ENCODE measurements at places on chromosomes 4 and X. TPM values are rescaled to one million over a fixed set of nuclear protein-coding genes. Genes with fewer than 3 reads are reported as not detected.

The COL4A6 gene
- 0.06 TPM for polyA plus RNA-seq

The TRPC5OS gene
- polyA plus RNA-seq: not detected

The CSAG3 gene
- not detected for polyA plus RNA-seq

The TMPRSS11D gene
- not detected for polyA plus RNA-seq

The OPRPN gene
- polyA plus RNA-seq: not detected

The SYTL4 gene
- polyA plus RNA-seq: 2.5 TPM

The TLL1 gene
- polyA plus RNA-seq: not detected

The ADH1B gene
- 0.15 TPM for polyA plus RNA-seq

The FAM200B gene
- 70.6 TPM for polyA plus RNA-seq

The NOA1 gene
- 9.1 TPM for polyA plus RNA-seq

DNA sequence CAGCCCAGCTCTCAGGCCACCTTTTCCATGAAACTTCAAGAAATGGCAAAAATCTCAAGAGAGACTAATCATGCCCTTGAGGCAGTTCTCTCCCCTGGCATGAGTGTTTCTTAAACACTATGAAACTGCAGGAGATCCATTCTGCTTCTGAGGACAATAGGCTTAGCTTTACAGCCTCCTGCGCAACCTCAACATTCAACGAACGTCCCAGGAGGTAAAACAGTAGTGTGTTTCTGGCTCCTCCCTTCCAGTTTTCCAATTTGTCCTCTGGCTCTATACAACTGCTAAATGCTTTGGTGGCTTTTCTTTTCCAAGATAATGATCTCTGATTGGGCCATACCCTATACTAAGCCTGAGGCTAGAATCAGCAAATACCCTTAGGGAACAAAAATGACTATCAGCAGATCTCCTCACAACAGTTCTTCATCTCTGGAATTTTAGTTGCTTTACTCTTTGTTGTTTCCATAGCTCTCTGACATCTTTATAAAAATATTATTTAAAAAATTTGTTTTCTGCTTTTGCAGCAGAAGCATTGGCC lies 87.0 kb upstream of the FAT1 start:
- no peaks in the 10 kb centered on the region for H3K27me3 ChIP-seq
- no peak overlapping the region for H3K4me3 ChIP-seq
- DNase-seq: no peak
- peaks cover 28% of the 10 kb centered on the region for H3K4me1 ChIP-seq
- H3K27ac ChIP-seq: no peak overlapping the region
- no peaks in the 10 kb centered on the region for H3K36me3 ChIP-seq

GRCh38 chr4:81319657-81320056 lies 104.6 kb upstream of the PRKG2 start:
- H3K4me1 ChIP-seq: peaks cover 12% of the 10 kb centered on the region
- H3K27ac ChIP-seq: no peak overlapping the region
- DNase-seq: no peak
- no peak overlapping the region for H3K4me3 ChIP-seq

- no peaks in the 10 kb centered on the region for H3K4me1 ChIP-seq
- no peak for DNase-seq
- H3K4me3 ChIP-seq: no peak overlapping the region
- no peaks in the 10 kb centered on the region for H3K36me3 ChIP-seq
- no peak overlapping the region for H3K27ac ChIP-seq
Measured at GRCh38 chr4:90798948-90799347, 671.8 kb downstream of the CCSER1 start.

DNA sequence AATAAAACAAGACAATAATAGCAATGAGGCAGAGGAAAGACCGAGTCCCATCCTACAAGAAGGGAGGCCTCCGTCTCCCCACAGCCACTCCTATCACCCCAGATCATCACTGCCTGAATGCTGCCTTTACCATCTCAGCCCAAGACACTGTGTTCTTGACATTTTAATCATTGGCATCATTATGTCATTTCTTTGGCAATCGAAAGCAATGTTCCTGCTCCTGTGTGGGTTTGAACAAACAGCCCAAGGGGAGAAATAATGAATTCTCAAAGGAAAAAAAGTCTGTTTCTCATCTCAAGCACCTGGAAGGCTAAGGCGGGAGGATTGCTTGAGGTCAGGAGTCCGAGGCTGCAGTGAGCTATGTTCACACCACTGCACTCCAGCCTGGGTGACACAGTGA lies 73.0 kb upstream of the ACSL1 start:
- H3K27ac ChIP-seq: no peak overlapping the region
- H3K36me3 ChIP-seq: no peaks in the 10 kb centered on the region
- no peaks in the 10 kb centered on the region for H3K4me1 ChIP-seq
- DNase-seq: no peak
- H3K27me3 ChIP-seq: 0 out of 2 replicates have a peak, but pooled peaks cover 8% of the 10 kb centered on the region

DNA sequence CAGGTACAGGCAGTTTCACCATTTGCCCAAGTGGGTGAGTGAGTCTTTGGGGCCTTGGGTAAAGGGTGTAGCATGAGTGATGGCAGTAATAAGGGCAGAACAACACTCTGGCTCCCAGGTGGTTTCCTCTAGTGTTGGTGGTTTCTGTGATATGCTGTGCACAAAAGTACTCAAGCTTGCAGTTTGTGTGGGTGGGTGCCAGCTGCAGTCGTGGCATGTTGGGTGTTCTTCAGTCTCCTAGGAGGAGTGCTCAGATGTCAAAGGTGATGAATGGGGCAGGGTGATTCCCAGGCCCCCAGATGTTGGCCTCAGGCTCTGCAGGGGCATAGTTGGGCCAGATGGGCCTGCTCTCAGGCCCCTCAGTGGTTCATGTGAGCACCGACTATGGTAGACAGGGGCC lies 166.1 kb upstream of the KLF8 start:
- no peaks in the 10 kb centered on the region for H3K4me1 ChIP-seq
- H3K36me3 ChIP-seq: no peaks in the 10 kb centered on the region
- no peak overlapping the region for H3K4me3 ChIP-seq
- no peak for DNase-seq
- H3K27ac ChIP-seq: no peak overlapping the region
- no peaks in the 10 kb centered on the region for H3K27me3 ChIP-seq

- no peaks in the 10 kb centered on the region for H3K27me3 ChIP-seq
- no peak overlapping the region for H3K4me3 ChIP-seq
- H3K36me3 ChIP-seq: no peaks in the 10 kb centered on the region
- peak overlapping the region; percentile 75 for H3K27ac ChIP-seq
Measured at GRCh38 chrX:70169281-70169680, 8.0 kb upstream of the DGAT2L6 start.

DNA sequence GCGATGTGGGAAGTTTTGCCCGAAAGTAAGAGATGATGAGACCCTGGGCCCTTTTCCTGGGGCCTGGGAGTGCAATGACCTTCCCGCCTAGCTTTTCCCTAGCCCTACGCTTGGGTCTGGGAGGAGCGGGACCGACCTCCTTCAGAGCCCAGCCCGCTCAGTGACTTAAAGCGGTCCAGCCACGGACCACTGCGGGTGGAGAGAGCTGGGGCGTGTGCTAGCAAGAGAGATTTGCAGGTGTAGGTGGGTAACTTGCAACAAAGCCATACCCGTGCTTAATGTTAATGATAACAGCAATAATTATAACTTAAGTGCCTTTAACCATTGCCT lies 503 bp upstream of the PDE5A start:
- no peak for DNase-seq
- peaks cover 18% of the 10 kb centered on the region for H3K4me1 ChIP-seq
- no peaks in the 10 kb centered on the region for H3K27me3 ChIP-seq
- peak overlapping the region; percentile 88 for H3K4me3 ChIP-seq
- H3K27ac ChIP-seq: no peak overlapping the region

DNA sequence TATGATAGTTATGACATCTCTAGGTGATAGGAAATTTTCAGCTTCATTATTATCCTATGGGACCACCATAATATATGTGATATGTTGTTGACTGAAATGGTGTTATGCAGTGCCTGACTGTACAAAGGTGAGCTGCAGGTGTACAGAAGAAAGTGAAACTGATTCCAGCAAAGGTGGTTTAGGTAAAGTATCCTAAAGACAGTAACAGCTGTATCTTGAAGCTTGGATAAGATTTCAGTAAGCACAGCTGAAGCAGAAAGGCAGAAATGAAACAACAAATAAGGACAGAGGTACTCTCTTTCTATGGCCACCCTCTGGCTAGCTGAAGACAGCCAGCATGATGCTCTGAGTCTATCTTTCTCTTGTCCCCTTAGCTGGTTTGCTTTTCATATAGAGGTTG lies 30.0 kb upstream of the PGK1 start:
- no peaks in the 10 kb centered on the region for H3K36me3 ChIP-seq
- H3K4me1 ChIP-seq: no peaks in the 10 kb centered on the region

DNA sequence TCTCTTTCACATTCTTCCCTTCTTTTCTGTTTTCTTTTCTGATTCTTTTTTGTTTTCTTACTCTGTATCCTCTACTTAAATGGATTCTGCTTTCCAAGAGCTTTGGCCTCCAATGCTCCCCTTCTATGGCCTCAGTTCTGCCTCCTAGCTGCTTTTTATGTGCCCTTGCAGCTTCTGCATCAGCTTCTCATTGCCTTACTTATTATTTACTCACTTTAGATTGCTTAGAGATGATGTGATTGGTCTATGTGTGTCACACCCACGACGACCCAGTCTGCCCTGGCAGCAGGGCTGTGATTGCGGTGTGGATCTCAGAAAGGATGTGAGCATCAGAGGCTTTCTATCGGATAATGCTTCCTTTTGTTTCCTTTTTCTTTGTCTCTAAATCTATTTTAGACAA lies 71.8 kb upstream of the SMARCA5 start:
- H3K27ac ChIP-seq: no peak overlapping the region
- no peak for DNase-seq
- H3K36me3 ChIP-seq: 0 out of 2 replicates have a peak, but pooled peaks cover 3% of the 10 kb centered on the region
- no peaks in the 10 kb centered on the region for H3K27me3 ChIP-seq

- no peak overlapping the region for H3K27ac ChIP-seq
- no peak overlapping the region for H3K4me3 ChIP-seq
- peaks cover 15% of the 10 kb centered on the region for H3K4me1 ChIP-seq
- no peaks in the 10 kb centered on the region for H3K27me3 ChIP-seq
Measured at GRCh38 chrX:11355259-11355909, 62.2 kb downstream of the AMELX start.

- no peak overlapping the region for H3K27ac ChIP-seq
- no peaks in the 10 kb centered on the region for H3K4me1 ChIP-seq
- H3K27me3 ChIP-seq: no peaks in the 10 kb centered on the region
- no peak overlapping the region for H3K4me3 ChIP-seq
Measured at GRCh38 chr4:46549125-46549524, 159.2 kb upstream of the GABRA2 start.

DNA sequence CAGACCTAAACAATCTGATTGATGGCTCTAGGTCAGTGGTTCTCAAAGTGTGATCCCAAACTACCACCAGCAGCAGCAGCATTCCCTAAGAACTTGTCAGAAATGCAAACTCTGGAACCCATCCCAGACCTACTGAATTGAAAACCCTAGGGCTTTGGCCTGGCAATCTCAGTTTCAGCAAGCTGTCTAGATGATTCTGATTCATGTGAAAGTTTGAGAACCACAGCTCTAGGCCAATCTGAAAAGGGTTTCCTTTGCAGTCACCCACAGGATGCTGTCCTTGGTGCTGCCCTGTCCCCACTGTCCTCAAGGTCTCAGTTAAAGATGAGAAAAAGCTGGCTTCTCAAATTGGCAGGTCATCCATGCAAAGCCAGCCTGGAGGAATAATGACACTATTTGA lies 34.8 kb downstream of the SMPX start:
- DNase-seq: peak; percentile 46
- no peaks in the 10 kb centered on the region for H3K27me3 ChIP-seq
- no peak overlapping the region for H3K4me3 ChIP-seq
- H3K27ac ChIP-seq: no peak overlapping the region
- no peaks in the 10 kb centered on the region for H3K36me3 ChIP-seq
- H3K4me1 ChIP-seq: peaks cover under 1% of the 10 kb centered on the region

DNA sequence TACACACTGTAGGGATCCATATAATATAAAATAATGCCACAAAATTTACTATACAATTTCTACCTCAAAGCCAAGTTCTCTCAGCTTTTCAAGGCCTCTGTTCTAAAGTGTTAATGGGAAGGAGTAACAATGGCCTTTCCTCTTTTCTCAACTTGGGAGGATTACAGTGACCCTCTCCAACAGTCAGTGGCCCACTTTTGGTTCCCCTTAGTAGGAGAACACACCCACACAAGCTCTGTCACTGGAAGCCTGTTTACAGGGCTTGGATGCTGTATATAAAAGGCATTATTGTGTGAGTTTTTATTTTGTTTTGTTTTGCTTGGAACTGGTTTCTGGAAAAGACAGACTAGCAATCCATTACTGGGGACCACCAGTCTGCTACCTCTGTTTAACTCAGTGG lies 1.8 kb downstream of the ARHGEF6 start:
- H3K4me3 ChIP-seq: no peak overlapping the region
- H3K27me3 ChIP-seq: no peaks in the 10 kb centered on the region
- H3K36me3 ChIP-seq: no peaks in the 10 kb centered on the region
- H3K4me1 ChIP-seq: 0 out of 2 replicates have a peak, but pooled peaks cover 2% of the 10 kb centered on the region

DNA sequence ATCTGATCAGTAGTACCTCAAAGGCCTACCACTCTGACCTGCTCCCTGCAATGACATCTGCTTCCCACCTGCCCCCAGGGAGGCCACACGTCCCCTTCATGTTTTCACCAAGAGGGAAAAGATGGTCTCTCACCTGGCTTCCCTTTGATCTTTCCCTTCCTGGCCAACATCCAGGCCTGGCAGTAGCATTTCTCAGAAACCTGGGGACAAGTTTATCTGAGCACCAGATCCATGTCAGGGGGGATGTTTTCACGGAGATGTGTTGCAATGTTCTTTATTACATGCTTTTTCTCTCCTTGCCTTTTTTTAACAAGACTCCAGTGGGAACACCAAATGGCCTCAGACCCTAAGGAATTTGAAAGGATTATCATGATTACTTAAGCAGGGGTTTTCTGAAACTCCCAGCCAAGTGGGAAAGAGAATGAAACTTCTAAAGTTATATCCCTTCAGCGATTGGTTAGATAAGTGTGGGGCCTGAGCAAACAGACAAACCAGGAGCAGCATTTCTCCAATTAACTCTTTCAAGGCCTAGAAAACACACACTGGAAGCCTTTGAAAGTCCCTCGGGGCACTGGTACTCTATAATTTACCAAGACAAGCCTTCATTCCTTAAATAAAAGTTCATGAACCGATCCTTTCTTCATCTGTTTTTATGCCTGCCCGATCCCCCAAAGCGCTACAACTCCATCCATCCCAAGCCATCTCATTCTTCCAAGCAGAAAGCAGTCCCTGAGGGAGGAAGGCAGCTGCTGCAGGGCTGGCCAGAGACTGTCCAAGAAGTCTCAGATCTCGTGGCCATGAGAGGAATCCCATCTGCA lies 94.1 kb downstream of the BCOR start:
- no peaks in the 10 kb centered on the region for H3K4me1 ChIP-seq
- no peak overlapping the region for H3K27ac ChIP-seq
- no peak for DNase-seq
- H3K4me3 ChIP-seq: no peak overlapping the region

All from GM23248 (cell line).